ENCODE measurements at places on chromosomes 12 and 14. TPM values are rescaled to one million over a fixed set of nuclear protein-coding genes. Genes with fewer than 3 reads are reported as not detected.

GRCh38 chr14:90849787-90850444, 33.7 kb upstream of the TTC7B start:
- H3K27ac ChIP-seq = no peak overlapping the region
- no peaks in the 10 kb centered on the region for H3K36me3 ChIP-seq
- DNase-seq = no peak
- no peak overlapping the region for H3K4me3 ChIP-seq

DNA sequence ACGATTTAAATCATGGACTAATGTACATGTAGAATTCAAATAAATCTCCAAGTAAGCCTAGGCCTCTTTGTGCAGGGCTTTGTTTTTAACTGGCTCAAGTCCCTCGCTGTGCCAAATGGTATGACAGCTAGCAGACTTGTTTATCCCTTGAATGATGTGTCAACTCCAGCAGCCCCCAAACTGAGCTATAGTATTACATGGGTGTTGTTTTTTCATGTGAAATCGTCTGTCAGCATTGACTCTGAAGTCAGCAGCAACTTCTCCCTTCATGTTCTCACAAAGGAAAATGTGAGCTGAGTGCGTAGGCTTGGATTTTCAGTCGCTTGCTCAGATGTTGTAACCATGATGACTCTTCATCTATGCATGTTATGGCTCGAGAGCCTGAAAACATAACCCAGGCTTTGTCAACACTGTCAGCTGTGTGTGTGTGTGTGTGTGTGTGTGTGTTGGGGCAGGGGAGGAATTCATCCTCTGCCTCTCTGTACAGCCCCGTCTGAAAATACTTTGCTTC, 73.3 kb downstream of the PTHLH start:
- no peaks in the 10 kb centered on the region for H3K27me3 ChIP-seq
- no peaks in the 10 kb centered on the region for H3K36me3 ChIP-seq
- no peaks in the 10 kb centered on the region for H3K4me1 ChIP-seq
- H3K27ac ChIP-seq = no peak overlapping the region
- H3K4me3 ChIP-seq = no peak overlapping the region
- no peak for DNase-seq

GRCh38 chr12:47742253-47742825, 16.3 kb downstream of the RAPGEF3 start:
- H3K4me1 ChIP-seq = peaks cover 44% of the 10 kb centered on the region
- no peak overlapping the region for H3K4me3 ChIP-seq
- H3K27ac ChIP-seq = no peak overlapping the region

DNA sequence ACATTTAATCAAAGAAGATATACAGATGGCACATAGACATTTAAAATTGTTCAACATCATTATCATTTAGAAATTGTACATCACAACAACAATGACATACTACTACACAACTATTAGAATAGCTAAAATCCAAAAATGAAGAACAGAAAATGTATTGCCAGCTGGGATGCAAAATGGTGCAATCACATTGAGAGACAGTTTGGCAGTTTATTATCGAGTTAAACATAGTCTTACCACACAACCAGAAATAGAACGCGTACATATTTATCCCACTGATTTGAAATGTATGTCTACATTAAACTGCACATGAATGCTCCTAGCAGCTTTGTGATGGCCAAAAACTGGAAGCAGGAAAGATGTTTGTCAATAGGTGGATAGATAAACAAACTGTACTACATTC, 791.5 kb upstream of the MGAT4C start:
- no peaks in the 10 kb centered on the region for H3K27me3 ChIP-seq
- DNase-seq = no peak
- no peaks in the 10 kb centered on the region for H3K36me3 ChIP-seq
- no peak overlapping the region for H3K27ac ChIP-seq
- no peak overlapping the region for H3K4me3 ChIP-seq

LRRIQ1 gene
- total RNA-seq = 0.17 TPM

GRCh38 chr12:116697716-116698115, 40.2 kb downstream of the SPRING1 start:
- no peak overlapping the region for H3K27ac ChIP-seq
- peaks cover 13% of the 10 kb centered on the region for H3K4me1 ChIP-seq
- no peaks in the 10 kb centered on the region for H3K36me3 ChIP-seq
- H3K27me3 ChIP-seq = peaks cover 10% of the 10 kb centered on the region

SINHCAF gene
- 19.2 TPM for total RNA-seq

INSM2 gene
- not detected for total RNA-seq

NKX2-1 gene
- 0.92 TPM for total RNA-seq
